ENCODE measurements at places on chromosomes 16 and 17.

GRCh38 chr17:70863436-70864248, 694.3 kb downstream of the KCNJ2 start:
- DNase-seq = no peak

DNA sequence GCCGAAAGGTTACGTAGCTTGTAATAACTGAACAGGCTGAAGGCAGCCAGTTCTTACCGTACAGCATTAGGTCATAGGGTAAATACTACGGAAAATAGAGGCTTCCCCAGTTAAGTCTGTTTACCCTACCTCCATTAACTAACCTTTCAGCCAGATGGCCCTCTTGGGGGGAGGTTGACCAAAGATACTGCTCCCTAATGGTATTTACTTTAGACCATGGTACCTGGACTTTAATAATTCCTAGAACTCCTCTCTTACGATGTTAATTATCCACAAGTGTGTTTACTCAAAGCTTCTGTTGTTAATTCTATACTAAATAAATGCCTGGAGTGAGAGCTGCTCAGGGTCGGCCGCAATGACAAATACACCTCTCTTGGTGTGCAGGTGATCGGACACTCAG, 9.8 kb upstream of the ADAT1 start:
- no peak for DNase-seq

DNA sequence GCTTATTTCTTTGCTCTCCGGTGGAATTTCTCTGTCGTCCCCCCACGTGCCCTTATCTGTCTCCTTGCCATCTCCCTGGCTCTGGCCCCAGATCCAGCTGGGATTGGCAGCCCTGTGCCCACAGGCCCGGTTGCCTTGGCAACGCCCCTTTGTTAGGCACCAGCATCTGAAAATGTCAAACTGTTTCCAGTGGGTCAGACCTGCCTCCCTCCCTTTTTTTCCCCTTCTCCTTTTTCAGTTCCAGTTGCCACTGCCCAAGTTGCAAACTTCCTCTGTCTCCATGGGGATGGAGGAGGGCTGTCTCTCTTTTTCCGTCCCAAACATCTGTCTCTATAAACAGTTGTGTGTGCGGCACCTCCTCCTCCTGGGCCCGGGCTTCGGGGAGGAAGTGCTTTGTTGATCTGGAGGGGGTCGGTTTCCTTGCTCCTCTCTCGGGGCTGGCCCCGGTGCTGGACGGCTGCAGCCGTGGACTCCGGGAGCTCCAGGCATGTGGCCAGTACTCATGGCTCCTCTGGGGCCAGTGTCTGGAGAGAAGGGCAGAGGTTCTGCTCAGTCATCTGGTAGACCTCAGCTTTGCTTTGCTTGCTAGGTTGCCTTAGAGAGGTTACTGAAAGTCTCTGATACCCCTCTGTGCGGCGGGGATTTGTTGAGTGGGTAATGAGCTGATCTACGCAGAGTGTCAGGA, 35.3 kb downstream of the SOCS3 start:
- no peak for DNase-seq

- no peak for DNase-seq
Measured at GRCh38 chr16:77898671-77899211, 110.4 kb downstream of the VAT1L start.

DNA sequence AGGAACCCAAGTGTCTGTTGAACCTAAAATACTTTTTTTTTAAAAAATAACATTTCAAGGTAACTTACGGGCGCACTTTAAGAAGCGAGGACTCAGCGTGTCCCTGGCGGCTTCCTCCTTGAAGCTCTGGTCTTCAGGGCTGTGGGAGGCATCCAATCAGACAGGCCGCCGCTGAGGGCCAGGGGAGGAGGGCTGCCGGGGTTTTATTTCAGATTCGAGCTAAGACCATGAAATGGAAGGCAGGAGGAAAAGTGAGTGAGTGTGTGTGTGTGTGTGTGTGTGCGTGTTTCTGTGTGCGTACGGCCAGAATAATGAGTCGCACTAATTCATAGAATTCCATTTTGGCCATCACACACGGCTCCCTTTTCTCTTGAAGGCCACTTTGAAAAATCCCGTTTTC, 41.1 kb downstream of the C16orf78 start:
- DNase-seq = no peak

GRCh38 chr16:50372611-50373344, 4.0 kb upstream of the BRD7 start:
- no peak for DNase-seq

- DNase-seq = no peak
Measured at GRCh38 chr16:20388854-20389253, 15.7 kb downstream of the PDILT start.

- DNase-seq = no peak
Measured at GRCh38 chr16:66740010-66740409, 11.4 kb downstream of the DYNC1LI2 start.

DNA sequence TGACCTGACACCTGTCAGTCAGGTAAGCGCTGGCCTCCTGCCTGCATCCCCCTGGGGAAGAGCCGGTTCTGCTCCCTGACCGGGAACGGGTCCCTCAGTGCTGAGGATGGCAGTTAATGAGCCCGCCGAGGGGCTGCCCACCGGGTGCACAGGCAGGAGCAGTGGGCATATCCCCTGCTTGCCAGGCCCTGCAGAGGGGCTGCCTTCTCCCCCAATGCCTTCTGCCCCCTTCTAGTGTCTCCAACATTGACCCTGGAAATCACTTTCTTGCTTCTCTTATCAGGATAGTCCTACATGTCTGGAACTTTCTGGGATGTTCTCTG, 388.5 kb downstream of the SEC14L1 start:
- no peak for DNase-seq

- no peak for DNase-seq
Measured at GRCh38 chr16:48580925-48581500, 29.0 kb downstream of the N4BP1 start.

- no peak for DNase-seq
Measured at GRCh38 chr17:74152591-74153455, 50.7 kb upstream of the RPL38 start.

GRCh38 chr16:58797137-58797801, 63.2 kb upstream of the GOT2 start:
- no peak for DNase-seq

GRCh38 chr16:59840169-59840568, 1106.1 kb upstream of the GOT2 start:
- no peak for DNase-seq

GRCh38 chr17:76593959-76594358, 8.3 kb upstream of the ST6GALNAC2 start:
- no peak for DNase-seq

DNA sequence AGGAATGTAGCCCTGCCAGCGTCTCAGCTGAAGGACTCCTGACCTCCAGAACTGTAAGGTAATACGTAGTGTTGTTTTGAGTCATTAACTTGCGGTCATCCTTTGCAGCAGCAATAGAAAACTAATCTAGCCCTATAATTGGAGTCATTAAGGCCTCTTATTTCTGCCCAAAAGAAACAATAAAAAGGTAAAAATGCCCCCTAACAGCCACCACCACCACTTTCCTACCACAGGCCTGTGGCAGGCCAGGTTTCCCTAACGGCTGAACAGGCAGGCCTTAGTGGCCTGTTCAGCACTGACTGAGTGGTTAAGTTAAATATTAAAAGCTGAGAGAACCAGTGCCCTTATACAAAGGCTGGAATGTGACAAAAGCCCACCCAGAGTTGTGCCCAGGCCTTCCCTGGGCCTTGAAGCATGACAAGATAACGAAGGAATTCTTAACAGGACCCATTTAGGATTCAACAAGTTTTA, 286.5 kb upstream of the ERCC4 start:
- DNase-seq = no peak

DNA sequence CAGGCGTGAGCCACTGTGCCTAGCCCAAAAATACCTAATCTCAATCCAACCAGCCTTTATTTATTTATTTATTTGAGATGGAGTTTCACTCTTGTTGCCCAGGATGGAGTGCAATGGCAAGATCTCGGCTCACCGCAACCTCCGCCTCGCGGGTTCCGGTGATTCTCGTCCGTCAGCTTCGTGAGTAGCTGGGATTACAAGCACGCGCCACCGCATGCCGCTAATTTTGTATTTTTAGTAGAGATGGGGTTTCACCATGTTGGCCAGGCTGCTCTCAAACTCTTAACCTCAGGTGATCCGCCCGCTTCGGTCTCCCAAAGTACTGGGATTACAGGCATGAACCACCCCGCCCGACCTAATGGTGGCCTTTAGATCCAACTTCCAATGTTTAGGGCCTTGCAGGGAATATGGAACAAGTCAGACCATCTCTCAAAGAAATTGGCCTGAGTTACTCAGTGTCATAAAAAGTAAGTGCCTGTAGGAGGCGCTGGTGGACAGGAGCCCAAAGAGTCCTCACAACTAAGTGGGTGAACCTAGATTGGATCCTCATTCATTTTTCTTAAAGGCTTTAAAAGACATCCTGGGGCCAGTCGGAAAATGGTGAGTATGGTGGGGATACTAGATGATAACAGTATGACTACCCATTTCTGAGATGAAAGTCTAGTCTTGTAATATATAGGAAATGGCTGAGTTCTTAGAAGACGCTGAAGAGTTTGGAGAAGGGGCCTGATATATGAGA, 4.6 kb downstream of the ZSCAN10 start:
- DNase-seq = peak; percentile 32

DNA sequence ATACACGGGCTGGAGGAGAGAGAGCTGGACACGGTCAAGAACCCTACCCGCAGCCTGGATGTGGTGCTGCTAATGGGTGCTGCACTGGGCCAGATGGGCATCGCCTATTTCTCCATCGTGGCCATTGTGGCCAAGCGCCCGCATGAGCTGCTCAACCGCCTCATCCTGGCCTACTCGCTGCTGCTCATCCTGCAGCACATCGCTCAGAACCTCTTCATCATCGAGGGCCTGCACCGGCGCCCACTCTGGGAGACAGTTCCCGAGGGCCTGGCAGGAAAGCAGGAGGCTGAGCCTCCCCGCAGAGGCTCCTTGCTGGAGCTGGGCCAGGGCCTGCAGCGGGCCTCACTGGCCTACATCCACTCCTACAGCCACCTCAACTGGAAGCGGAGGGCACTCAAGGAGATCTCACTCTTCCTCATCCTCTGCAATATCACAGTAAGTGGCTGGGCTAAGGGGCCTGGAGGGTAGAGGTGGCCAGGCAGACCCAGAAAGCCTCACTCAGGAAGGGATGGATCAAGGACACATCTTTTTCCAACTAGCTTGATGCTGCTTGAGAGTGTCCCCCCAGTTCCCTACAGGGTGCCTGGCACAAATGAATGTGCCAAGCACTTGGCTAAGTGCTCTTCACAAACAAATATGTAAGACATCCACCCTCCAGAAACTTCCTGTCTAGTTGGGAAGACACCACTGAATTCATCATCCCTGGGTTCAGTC, 11.5 kb downstream of the OTOP3 start:
- DNase-seq = no peak

DNA sequence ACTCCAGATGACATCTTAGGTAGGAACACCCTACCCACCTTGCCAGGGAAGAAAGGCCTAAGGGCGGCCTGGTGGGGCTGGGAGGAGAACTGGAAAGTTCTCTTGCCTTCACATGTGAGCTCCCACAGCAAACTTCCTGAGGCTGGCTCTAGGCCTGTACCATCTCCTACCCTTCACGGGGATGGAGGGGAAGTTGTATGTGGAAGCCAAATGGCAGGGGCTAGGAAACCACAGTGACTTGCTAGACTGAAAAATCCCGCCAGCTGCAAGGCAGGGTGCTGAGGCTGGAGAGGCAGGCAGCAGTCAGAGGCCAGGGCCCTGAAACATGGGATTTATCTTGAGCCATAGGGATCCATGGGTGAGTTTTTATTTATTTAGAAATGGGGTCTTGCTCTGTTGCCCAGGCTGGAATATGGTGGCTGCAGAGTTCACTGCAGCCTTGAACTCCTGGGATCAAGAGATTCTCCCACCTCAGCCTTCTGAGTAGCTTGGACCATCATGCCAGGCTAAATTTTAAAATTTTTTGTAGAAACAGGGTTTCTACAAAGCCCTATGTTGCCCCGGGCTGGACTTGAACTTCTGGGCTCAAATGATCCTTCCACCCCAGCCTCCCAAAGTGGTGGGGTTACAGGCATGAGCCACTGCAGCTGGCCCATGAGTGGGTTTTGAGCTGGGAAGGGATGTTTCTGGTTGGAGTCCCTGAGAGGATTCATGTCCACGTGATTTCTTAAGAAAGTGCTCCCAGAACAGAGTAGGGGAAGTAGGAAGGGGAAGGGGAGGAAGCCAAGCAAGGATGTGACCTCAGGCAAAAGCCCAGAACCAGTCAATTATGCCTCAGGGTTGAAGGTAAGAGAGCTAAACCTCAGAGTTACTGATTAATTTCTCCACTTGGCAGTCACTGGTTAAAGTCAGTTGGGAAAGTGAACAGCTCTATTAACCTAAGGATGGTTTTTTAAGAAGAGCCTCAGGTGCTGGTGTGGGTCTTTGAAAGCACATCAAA, 4.0 kb upstream of the KAT8 start:
- DNase-seq = no peak

- DNase-seq = no peak
Measured at GRCh38 chr17:47654991-47655390, 5.3 kb downstream of the KPNB1 start.

DNA sequence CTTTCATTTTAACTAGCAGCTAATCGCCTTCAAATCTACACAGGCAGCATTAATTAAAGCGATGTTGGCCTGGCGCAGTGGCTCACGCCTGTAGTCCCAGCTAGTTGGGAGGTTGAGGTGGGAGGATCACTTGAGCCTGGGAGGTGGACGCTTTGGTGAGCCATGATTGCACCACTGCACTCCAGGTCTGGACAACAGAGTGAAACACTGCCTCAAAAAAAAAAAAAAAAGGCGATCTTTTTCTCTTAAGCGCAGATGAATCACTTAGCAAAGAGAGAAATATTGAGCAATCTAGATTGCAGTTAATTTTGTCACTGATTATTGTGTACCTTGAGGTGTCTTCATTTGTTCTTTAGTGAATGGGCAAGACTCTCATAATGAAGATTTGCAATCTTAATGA, 12.4 kb downstream of the SNTB2 start:
- DNase-seq = no peak

DNA sequence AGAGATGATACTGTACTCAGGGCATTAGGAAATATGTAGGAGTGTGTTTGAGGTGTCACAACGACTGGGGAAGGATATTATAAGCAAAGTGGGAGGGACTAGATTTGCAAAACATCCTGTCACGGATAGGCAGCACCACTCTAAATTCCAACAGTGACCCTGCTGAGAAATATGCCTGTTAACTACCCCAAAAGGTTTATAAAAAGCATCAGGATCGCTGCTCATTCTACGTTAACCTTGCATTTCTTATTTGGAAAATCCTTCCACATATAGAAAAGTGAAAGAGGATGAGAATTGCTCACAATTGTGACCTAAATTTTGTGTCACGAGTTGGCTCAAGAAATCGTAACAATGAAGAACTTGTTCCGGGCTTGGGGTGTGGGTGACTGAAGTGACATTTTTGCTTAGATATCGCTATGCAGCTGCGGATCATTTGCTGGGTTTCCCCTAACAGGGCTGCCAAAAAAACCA, 51.6 kb downstream of the N4BP1 start:
- DNase-seq = no peak

GRCh38 chr17:58710948-58711552, 18.6 kb downstream of the RAD51C start:
- DNase-seq = no peak
